Stimulated activated CD8-positive, alpha-beta memory T cell treated with anti-CD3 and anti-CD28 coated beads, Interleukin-2, amount 100 ng/mL, for 1 hour (primary cell): ENCODE measurements at places on chromosomes 16 and 17.

- no peak for DNase-seq
Observed at GRCh38 chr17:80512233-80512632, 32.4 kb upstream of the RPTOR start.

GRCh38 chr17:69404399-69404798 lies 10.1 kb upstream of the MAP2K6 start:
- DNase-seq: no peak

DNA sequence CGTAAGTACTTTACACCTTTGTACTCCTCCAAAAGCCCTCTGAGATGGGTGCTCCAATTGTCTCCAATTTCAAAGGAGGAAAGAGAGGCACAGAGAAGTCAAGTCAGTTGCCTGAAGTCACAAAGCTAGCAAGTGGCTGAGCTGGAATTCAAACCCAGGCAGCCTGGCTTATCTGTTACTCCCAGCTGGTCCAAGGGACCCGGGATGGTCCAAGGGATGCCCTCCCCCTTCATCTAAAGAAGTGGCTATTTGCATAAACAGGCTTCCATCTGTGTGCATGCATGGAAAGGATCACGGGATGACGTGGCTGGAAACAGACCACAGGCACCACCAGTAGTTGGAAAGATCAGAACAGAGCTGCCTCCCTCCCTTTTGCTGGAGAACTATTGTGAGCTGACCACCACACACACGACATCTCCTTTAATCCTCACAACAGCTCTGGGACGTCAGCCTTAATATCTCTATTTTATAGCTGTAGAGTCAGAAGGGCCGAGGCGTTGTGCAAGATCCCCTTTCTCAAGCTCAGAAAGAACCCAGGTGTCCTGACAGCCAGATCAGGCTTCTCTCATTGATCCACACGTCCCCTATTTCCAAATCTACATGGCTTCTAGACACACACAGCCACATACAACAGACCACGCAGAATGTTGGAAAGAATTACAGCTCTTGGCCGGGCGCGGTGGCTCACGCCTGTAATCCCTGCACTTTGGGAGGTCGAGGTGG lies 10.9 kb upstream of the COL1A1 start:
- DNase-seq: no peak

DNA sequence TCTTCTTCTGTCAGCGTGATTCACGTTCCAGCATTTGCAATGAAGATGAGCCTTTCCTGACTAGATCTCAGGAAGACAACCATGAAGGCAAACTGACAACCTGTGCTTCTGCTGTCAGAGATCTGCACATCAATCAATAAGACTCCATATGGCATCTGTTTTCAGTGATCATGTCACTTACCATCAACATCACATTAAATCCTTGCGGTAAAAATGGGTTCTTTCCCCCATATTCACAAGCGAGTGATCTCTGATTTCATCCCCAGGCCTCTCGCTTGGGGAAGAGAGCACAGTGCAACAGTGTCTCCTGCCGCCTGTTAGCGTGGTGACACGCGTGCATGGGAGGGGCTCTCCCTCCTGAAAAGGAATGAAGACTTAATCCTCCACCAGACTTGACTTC lies 11.1 kb downstream of the NACA2 start:
- no peak for DNase-seq

DNA sequence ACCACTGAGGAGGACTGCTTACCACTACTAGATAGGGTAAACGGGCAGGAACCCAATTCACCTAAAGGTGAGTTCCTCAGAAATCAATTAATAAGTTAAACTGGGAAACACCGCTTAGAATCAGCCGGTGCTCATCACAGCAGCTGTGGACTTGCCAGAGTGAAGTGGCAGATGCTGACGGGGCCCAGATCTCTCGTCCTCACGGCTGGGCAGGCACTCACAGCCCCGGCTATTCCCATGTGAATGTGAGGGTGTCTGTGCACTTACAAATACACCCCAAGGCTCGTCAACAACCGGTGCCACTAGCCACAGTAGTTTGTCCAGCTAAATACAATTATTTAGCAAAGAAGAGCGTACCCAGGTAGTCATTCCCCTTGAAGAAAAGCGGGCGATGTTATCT lies 29.7 kb downstream of the MBTPS1 start:
- no peak for DNase-seq

GRCh38 chr16:26665166-26665939 lies 401.4 kb upstream of the C16orf82 start:
- DNase-seq: no peak

DNA sequence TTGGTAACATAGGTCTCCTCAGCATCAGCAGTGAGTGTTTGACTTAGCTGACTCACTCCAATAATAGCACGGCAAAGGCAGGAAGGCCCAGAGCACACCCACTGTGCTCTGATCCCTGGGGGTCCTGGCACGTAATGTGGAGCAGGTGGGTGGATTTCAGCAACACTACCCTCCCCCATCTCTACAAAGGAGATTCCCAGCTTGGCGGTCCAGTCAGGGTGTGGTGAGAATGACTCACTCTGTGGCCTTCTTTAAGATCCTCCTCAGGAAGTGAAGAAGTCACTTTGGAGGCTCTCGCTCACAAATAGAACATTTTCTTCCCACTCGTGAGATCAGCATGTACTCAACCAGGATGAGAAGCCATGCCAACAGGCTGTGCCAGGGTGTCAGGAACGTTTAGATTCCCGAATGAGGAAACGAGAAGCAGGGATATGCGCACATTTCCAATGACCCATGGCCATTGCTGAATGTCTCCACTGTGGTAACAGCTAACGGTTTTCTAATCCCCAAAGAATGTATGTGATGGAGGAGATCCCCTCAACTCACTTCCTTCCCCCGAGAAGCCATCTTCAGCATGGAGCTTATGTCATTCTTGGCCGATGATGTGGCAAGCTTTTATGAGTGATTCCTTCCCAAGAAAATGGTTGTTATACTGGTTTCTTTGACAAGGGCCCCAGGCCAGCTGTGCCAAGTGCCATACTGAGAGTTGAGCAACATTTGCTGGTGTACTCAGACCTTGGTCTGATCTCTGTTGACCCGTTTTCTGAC lies 365.2 kb downstream of the C16orf95 start:
- no peak for DNase-seq

DNA sequence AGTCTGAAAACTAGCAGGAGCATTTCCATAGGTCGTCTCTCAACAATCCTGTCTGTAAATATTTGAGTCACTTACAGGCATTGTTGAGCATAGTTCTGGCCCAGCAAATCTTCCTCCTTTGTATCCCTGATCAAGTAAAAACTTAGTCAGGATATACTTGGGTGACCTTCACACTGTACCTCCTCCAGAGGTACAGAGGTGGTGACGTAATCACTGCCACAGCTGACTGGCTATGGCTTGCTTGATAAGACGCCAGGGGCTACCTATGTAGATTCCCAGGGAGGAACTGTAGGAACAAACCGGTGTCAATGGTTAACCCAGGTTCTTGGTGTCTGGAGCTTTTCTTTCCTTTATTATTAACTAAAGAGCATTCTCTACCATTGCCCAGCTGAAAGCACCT lies at the start of gene KCNJ16:
TSS of gene KCNJ16 (plus strand) at position 270 of the 400 bp plus-strand sequence. CDS start 56,863 bp downstream, outside the sequence.
- DNase-seq: no peak

DNA sequence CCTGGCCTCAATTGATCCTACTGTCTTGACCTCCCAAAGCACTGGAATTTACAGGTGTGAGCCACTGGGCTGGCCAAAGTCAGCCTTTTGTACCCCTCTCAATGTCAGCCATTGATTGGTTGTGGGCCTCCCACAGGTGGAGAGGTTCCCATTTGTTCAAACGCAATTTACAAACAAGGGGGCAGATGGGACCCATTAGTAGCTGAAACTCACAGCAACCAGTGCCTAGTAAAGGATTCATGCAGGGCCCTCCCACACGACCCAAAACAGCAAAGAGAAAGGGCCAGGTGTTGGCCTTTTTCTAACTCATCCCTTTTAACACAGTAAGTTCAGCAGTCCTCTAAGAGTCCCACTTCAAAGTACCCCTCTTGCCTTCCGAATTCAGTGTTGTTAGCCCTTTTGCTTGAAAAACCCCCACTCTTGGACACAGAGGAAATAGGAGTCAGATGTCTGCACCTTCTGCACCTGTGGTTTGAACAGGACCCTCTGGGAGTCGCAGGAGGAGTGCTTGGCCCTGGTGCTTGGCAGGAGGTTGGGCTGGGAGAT lies 89.2 kb downstream of the PITPNC1 start:
- DNase-seq: no peak

DNA sequence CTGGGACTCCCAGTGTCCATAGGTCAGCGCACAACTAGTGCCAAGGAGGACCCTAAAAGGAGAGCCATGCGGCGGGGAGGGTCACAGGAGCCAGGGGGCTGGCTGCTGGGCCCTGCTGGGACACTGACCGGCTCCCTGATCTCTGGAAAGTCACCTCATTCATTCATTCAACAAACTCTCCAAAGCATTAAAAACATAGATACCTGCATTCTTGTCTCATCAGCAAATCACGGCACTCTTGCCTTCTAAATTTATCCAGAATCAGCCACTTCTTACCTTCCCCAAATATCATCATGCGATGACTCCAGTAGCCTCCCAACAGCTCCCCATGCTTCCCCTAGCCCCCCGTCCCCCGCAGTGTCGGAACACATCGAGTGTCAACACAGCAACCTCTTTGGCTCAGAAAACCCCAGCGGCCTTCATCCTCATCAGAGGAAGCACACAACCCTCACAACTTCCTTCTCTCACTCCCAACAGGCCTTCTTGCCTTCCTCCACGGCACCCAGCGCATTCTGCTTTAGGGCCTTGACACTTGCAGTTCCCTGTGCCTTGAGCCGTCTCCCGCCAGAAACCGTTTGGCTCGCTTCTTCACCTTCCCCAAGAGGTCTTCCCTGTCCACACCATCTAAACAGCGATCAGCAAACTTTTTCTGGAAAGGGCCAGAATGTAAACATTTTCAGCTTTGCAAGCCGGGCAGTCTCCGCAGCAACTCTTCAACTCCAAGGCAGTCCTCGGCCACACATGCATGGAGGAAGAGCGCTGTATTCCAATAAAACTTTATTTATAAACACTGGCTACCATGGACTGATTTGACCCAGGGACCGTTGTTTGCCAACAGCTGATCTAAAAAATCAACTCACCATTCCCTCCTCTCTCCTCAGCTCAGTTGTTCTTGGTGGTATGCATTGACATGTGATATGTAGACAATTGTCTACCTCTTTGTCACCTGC lies 119.5 kb upstream of the TNRC6C start:
- DNase-seq: no peak

- no peak for DNase-seq
Observed at GRCh38 chr17:55784666-55785065, 33.8 kb downstream of the PCTP start.
